ENCODE measurements at places on chromosomes 6 and 20.

GRCh38 chr6:148700741-148701311 lies 46.0 kb upstream of the UST start:
- peak; percentile 58 for DNase-seq

GRCh38 chr20:3847429-3847940 lies 851 bp downstream of the MAVS start:
- DNase-seq = no peak

DNA sequence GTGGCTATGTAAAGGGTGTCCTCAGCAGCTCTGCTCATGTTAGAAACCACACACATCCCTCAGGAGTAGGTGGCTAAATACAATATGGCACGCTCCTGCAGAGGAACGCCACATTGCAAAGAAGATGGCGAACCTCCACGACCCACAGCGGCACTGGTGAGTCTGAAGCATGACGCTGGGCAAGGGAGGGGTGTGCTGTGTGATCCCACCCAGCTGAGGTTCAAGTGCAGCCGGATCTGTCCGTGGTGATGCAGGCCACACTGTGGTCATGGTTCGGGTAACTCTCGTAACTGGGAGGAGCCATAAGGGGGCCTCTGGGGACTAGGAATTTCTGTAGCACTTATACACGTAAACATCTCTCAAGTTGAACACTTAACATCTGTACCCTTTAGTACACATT lies 23.4 kb upstream of the APMAP start:
- DNase-seq = no peak

GRCh38 chr20:44104798-44105517 lies 82.0 kb downstream of the JPH2 start:
- DNase-seq = no peak

- no peak for DNase-seq
Measured at GRCh38 chr6:2196079-2196679, 49.2 kb downstream of the GMDS start.

DNA sequence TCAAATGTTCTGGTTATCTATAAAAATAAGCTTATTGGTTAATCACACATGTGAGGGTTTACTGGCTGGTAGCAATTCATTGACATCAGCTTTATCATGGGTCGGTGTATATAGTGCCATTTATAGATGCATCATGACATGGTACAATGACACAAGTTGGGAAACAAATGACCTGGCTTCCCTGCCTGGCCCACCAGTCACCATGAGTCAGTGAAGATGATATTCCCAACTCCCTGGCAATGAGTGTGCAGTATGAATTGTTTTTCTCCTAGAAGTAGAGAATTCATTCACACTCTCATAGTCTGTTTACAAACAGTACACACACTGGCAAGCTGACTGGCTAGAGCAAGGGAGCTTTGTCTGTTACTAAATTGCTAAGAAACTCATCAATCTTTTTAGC lies 37.2 kb upstream of the CALHM6 start:
- DNase-seq = no peak

GRCh38 chr20:63351811-63352591 lies 9.1 kb downstream of the CHRNA4 start:
- no peak for DNase-seq

GRCh38 chr6:43725643-43726580 lies 38.3 kb upstream of the MRPS18A start:
- DNase-seq = no peak

- no peak for DNase-seq
Measured at GRCh38 chr20:855466-856360, 22.2 kb downstream of the FAM110A start.

GRCh38 chr20:12914804-12915203 lies 94.0 kb upstream of the SPTLC3 start:
- DNase-seq = no peak

GRCh38 chr6:119237177-119237715 lies 112.3 kb downstream of the MAN1A1 start:
- no peak for DNase-seq

- no peak for DNase-seq
Measured at GRCh38 chr20:507006-507758, 36.4 kb downstream of the CSNK2A1 start.

GRCh38 chr20:59055302-59055701 lies 12.7 kb upstream of the PRELID3B start:
- no peak for DNase-seq

DNA sequence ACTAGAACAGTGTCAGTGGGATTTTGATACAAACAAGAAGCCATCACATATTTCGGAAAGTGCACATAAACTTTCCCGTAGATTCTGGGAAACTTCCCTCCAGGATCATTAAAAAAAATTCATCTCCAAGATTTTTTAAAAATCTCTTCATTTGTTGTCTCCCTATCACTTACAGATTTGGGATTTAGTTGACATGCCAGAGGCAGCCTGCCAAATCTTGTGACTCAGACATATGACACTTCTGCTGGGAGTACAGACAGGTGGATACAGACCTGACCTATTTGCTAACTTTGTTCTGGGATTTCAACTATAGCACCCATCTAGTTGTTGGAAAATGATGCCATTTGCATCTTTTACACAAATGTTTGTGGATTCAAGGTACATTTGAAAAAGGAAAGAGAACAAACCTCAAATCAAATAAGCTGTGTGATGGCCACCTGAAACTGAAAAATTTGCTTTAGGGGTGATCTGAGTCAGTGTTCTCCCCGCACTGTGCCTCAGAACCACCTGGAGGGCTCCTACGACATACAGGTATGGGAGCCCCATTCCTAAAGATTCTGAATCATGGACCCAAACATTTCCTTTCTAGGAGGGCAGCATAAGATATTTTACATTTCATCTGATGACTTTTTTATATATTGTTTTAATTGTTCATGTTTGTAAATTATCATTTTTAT lies 21.9 kb upstream of the CD2AP start:
- no peak for DNase-seq

- no peak for DNase-seq
Measured at GRCh38 chr6:112407101-112407590, 60.0 kb downstream of the RFPL4B start.

- no peak for DNase-seq
Measured at GRCh38 chr6:146300521-146300920, 243.1 kb upstream of the RAB32 start.

- no peak for DNase-seq
Measured at GRCh38 chr6:138025528-138025978, 81.7 kb downstream of the PERP start.

- DNase-seq = no peak
Measured at GRCh38 chr6:74805916-74806696, 399.7 kb downstream of the COL12A1 start.

DNA sequence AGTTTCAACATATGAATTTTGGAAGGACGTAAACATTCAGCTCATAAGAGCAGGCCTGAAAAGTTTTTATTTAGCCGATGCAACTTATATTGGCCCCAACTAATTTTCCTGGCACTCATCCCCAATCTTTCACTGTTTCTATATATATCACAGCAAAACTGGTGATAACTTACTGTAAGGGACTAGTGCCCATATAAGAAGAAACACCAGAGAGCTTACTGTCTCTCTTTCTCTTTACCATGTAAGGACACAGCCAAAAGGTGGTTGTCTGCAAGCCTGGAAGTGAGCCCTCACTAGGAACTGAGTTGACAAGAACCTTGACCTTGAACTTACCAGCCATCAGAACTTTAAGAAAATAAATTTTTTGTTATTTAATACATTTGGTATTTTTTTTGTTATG lies 807.4 kb upstream of the CITED2 start:
- DNase-seq = no peak

- no peak for DNase-seq
Measured at GRCh38 chr20:63574156-63574828, at the start of gene HELZ2. Gene HELZ2 (minus strand): TSS chr20:63574239. CDS start chr20:63572385, 1,854 bp downstream.

GRCh38 chr6:117191009-117191408 lies 74.3 kb upstream of the VGLL2 start:
- DNase-seq = no peak

- no peak for DNase-seq
Measured at GRCh38 chr20:62887152-62887859, 25.7 kb upstream of the TCFL5 start.

- no peak for DNase-seq
Measured at GRCh38 chr6:63440057-63440456, 120.3 kb upstream of the LGSN start.

DNA sequence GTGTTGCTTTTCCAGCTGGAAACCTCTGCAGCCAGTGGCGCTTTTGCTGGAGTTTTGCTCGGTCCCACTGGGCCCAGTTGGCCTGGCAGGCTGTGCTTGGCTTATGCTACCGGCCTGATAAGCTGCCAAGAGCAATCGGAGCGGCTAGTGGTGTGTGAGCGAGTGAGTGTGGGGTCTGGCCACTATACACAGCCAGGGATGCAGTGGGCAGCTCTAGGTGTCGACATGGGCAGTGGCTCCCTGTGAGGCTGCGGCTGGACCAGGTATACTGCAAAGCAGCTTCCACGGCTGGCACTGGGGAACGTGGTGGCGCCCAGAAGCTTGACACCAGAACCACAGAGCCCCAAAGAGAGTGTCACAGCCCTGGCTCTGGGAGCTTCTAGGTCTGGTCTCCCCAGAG lies 996.5 kb downstream of the GRIK2 start:
- no peak for DNase-seq

GRCh38 chr20:37516811-37517750 lies 4.0 kb upstream of the NNAT start:
- DNase-seq = no peak

- DNase-seq = no peak
Measured at GRCh38 chr6:3693831-3694230, 57.7 kb downstream of the PXDC1 start.

DNA sequence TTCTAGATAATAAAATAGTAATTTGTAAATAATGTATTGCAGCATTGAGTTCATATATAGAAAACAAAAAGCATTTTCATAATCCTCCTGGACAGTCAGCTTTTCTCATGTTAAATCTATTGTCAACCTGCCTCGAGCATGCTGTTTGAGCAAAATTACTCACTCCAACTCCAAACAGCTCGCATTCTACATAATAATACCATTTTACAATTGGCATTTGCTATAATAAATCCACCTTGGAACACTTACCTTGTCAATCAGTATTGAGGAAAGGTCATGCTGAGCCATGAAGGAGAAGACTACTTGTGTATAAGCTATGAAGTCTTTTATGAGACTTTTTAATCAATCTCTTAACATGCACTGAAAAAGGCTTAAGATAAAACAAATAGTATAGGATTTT lies 682.6 kb downstream of the CBLN4 start:
- DNase-seq = no peak

DNA sequence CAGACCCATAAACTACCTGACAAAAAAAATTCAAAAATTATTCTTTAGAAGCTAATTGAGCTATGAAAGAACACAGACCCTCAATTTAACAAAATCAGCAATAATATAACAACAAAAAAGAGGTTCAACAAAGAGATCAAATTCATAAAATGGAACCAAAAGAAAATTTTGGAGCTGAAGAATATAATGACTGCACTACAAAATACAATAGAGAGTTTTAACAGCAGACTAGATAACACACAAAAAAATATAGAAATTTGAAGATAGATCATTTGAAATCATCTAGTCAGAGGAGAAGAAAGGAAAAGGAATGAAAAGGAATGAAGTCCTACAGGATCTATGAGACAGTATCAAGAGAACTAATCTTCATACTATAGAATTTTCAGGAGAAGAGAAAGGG lies 422.1 kb downstream of the PAX1 start:
- no peak for DNase-seq

DNA sequence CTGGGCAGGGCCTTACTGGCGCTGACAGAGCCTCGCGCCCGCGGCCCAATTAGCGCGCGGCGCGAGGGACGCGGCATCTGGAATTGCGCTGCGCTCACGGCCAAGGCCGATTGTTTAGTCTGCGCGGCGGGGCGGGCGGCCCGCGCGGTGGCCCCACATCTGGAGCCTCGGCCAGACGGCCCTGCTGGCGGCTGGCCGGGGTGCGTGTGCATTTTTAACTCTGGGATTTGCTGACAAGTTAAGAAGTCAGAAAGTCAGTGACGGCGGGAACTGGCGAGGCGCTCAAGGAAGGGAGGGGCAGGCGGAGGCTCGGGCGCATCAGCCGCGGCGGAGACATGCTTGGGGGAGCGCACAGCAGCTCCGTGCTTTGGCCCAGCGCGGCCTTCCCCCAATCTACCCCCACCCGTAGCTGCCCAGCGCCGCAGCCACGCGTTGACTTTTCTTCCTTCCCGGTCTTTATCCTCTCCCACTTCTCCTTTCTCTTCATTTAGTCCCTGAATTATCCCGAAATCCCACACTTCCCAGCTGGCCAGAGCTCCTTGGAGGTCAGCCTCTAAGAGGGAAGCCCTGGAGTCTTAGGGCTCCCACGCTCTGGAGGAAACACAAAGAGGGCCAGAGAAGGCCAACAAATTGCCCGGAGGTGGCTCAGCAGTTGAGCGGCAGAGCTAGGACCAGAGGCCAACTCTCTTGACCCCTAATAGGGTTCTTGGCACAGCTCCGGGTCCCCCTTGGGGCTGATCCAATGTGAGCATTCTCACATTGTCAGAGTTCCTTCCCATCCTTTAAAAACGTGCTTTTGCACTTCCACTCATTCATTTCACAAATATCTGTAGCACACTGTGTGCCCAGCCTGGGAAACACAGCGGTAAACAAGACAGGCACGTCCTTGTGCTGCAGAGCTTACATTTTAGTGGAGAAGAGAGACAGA lies 40.8 kb upstream of the FOXP4 start:
- DNase-seq = no peak

DNA sequence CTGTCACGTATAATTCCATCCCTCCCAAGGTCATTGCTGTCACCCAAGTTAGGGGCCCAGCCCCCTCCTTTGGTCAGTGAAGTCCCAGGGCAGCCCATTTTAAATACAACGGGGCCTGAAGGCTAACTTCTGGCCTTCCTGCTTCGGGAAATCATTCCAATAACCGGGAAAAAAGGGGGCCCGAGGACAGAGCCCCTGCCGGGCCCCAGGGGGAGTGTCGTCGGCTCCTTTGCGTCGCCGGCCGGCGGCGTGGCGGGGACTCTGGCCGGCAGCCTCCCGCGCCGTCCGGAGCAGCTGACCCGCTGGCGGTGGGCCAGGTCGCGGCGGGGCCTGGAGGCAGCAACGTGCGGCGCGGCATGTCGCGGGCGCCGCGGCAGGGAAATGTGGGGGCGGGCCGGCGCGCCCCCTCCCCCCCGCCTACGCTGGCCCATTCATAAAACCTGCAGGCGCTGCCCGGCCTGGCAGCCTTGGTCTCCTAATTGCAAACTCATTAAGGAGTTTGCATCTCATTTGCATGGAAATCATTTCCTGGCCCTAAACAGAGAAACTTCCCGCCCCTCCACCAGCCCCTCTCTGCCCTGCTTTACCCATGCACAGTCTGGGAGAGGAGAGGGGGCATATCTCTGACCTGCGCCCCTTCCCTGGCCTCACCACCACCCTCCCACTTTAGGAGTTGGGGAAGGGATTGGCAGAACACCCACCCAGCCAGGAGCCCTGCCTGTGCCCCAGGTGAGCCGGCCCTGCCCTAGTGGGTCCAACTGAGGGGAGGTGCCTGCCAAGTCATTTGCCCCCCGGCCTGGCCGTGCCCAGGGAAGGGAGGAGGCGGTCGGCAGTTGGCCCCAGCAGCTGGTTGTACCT lies 50.7 kb downstream of the MRPL14 start:
- no peak for DNase-seq

DNA sequence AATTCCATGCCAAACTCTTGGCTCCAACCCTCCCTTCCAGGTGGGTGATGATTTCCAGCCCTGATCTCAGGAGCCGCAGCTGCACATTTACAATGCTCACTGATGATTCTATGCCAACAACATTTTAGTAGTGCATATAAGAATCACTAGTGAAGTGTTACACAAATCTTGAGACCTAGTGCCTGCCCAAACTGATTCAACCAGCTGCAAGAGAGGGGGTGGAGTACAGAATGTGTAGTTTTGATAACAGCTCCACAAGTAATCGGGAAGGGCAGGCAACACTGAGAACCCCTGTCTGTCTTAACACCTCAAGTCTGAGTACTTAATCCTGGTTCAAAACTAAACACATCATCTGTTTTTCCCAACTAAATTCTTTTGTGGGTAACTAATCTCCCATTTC lies 91.7 kb downstream of the PRDM1 start:
- DNase-seq = no peak
